ENCODE measurements at places on chromosomes 5 and 9. TPM values are rescaled to one million over a fixed set of nuclear protein-coding genes. Genes with fewer than 3 reads are reported as not detected.

Gene GARIN3
- total RNA-seq = not detected

DNA sequence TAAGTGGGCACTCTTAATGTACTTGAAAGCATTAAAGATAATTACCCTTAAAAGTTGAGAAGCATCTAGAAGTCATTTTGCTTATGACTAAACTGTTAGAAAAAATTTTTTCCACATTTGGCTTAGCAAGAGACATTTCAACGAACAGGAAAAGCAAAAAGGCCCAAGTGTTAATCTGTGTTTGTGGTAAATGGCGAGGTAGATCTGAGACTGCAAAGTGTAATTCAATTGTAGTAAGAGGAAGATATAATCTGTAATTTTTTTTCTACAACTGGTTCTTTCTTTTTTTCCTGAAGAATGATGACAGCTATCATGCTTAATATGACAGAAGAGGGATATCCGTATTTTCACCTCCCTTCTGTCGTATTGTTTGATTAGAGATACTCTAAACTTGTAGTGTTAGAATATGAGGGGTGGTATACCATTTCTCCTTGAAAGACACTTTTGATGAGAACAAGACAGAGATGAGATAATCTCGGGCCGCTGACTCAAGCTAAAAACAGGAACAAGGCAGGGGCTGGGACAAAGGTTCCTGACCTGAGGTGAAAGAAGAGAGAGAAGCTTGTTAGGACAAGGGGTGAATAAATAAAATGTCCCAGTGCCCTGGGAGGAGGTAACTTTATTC is 459.3 kb upstream of the ZNF608 start:
- no peak for DNase-seq

Gene SLC36A2
- total RNA-seq = not detected

- DNase-seq = no peak
Observed at GRCh38 chr9:13027879-13028278, 251.6 kb downstream of the MPDZ start.

Gene PCDHGB1
- total RNA-seq = 7.8 TPM

Data from occipital lobe (tissue), 3 donors.